ENCODE measurements at places on chromosomes 6 and 20. TPM values are rescaled to one million over a fixed set of nuclear protein-coding genes. Genes with fewer than 3 reads are reported as not detected.

DNA sequence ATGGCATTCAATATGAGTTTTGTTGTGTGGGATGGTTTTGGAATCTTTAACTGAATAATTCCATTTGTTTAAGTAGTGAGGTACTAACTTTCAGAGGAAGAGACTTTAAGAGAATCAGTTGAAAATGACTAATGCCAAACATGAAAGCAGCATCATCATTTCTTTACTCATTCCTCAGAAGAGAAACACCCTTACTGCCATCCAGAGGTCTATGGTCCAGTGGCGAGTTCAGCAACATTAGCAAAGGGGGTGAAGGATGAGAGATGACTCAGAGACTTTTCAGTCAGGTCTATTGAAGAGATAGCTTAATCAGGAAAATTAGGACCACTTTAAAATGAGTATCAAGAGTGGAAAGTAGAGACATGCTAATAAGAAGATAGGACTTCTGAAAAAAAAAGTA, 118.8 kb downstream of the COL19A1 start:
- H3K27me3 ChIP-seq: peaks cover 88% of the 10 kb centered on the region
- H3K27ac ChIP-seq: no peak overlapping the region
- no peaks in the 10 kb centered on the region for H3K36me3 ChIP-seq
- H3K4me3 ChIP-seq: no peak overlapping the region
- no peaks in the 10 kb centered on the region for H3K4me1 ChIP-seq
- no peak for DNase-seq

The TSPYL1 gene
- 67.4 TPM for total RNA-seq

DNA sequence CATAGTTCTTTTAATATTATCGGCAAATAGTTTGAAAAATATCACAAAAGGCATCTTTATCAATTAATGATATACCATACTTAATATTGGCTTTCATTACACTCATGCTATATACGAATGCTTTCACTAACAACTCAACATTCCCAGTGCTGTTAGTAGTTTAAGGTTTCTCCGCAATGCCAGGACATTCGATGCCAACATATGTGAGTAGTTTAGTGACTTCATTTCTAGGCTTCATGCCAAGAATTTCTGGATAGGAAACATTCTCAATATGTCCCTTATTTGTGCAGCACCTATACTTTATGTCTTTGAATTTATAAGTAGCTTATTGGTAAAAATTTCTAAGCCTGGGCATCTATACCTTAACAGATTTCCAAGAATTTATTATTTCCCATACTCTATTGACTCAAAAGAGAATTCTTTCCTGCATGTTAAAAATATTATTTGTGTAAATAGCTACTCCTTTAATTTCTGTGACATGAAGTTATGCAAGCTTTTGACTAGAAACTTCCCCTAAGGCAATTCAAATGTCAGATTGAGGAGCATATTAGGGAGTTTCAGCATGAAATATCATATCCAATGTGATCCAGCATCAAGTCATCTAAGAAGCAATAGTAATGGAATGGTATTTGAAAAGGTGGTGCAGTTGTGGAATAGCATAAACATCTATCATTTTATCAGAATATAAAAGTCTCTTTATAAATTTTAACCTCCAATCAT, 236.0 kb upstream of the STXBP5 start:
- no peak overlapping the region for H3K4me3 ChIP-seq
- DNase-seq: peak; percentile 91
- no peaks in the 10 kb centered on the region for H3K27me3 ChIP-seq

DNA sequence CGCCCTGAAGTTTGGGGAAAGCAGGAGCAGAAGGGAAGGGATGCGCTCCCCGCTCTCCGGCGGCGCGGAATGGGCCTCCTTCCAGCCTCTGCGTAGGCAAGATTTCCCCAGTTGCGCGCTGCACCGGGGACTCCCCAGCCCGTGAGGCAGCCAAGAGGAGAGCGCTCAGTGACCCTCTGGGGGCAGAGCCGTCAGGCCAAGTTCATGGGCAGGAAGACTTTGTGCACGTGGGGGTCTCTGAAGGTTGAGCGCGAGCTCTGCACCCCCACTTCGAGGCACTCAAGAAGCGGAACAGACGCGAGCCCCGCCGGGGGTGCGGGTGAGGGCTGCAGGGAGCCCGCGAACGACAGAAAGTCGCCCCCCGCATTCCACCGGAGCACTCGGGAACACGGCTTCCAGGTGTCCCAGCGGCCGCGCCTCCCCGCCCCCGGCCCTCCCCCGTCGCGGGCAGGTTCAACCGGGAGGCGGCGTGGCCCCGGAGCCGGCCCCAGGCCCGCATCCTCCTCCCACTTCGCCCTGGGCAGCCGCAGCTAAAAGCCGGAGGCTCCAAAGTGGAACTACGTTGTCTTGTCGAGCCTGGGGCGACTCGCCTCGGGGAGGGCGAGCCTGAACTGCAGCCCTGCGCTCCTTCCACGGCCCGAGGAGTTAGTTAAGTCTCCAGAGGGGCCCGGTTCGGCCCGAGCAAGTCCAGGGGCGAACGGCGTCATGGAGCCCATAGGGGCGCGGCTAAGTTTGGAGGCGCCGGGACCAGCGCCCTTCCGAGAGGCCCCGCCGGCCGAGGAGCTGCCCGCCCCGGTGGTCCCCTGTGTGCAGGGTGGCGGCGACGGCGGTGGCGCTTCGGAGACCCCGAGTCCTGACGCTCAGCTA, at the start of gene PPP1R3G:
TSS of gene PPP1R3G (plus strand) at position 561 of the 867 bp plus-strand sequence. CDS start at position 706, 145 bp downstream.
- no peaks in the 10 kb centered on the region for H3K36me3 ChIP-seq
- H3K27me3 ChIP-seq: no peaks in the 10 kb centered on the region
- H3K27ac ChIP-seq: no peak within 1 kb of the TSS
- peaks cover 19% of the 10 kb centered on the region for H3K4me1 ChIP-seq

DNA sequence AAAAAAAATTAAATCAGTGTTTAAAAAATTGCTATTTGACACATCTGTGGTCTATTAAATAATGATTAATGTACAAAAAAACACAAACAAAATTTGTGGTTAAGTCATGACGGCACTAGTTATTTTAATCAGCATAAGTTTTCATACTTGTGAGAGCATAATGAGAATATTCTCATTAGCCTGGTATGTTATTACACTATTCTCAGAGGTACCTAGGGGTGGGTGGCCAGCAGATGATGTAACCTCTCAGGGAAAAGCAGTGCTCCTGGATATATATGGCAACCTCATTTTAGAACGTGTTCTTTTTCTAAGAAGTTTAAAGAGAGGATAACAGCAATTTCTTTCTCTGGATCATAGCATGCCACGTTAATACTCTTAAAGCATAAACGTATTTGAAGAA, 109.2 kb downstream of the GJA1 start:
- no peaks in the 10 kb centered on the region for H3K36me3 ChIP-seq
- DNase-seq: no peak
- peaks cover 3% of the 10 kb centered on the region for H3K4me1 ChIP-seq
- H3K27ac ChIP-seq: no peak overlapping the region
- no peaks in the 10 kb centered on the region for H3K27me3 ChIP-seq

DNA sequence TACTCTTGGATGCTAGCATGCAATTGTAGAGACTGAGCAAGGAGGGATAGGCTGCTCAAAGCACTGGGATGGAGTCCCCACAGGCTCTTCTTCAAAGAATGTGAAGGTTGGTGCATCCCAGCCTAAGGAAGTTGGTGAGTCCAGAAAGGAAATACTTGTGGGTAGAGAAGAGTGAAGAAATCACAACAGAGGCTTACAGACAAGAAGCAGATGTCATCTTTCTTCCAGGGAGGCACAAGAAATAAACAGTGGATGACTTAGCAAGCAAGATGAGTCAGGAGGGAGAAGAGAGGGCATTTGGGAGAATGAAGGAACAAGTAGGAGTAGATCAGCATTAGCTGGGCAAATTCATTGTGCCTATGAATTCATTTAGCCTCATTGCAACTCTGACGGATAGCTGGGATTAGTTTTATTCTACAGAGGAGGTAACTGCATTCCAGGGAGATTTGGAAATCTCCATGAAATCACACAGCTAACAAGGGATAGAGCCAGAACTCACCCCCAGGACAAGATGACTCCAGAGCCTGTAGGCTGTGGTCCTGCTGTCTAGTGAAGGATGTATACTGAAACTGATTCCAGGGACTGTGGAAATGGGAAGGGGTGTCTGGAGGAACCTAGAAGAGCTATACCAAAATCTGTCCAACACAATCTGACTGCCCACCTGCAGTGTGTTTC, 125.8 kb upstream of the SPTLC3 start:
- no peaks in the 10 kb centered on the region for H3K36me3 ChIP-seq
- peaks cover 61% of the 10 kb centered on the region for H3K27me3 ChIP-seq
- peak; percentile 59 for DNase-seq
- no peak overlapping the region for H3K27ac ChIP-seq
- no peaks in the 10 kb centered on the region for H3K4me1 ChIP-seq

Data from MCF 10A (cell line).